ENCODE measurements at places on chromosomes 5 and 9.
A peak's percentile ranks its signal among the peaks of the same experiment; 100 is the strongest.

DNA sequence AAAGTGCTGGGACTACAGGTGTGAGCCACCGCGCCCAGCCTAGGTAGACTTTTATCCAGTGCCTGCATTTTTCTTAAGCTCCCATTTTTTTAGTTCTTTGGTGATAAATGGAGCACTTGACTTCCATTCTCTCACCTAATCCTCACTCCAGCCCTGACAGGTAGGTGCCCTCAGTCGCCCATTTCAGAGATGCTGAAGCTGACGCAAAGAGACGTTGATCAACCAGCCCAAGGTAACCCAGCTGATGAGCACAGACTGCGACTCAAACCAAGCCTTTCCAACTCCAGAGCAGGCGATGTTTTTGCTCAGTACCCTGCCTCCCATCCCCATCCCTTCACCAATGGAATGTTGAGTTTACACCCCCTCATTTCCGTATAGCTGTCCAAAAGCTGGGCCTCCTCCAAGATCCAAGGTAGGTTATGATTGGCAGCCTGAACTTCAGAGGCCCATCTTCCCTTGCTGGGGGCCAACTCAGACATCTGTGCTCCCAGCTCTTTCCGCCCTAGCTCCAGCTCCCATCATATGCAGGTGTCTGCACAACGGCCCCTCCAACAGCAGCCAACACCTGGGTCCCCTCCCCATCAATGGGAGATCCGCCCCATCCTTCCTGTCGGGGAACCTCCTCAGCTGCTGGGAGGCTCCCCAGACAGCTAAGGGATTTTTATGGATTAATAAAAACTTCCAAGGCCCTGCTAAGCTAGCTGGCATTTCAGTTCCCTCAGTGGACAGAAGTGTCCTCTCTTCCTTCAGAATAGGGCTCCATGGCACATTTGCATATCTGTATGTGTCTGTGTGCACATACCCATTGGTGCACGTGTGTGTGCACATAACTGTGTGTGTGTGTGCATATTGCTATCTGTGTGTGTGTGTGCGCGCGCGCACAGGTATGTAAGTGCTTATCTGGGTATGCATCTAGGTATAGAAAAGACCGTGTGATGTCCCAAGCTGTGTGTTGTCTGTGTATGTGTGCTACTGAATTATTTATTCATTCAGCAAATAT lies 39.3 kb upstream of the VDAC1 start:
- DNase-seq = no peak

DNA sequence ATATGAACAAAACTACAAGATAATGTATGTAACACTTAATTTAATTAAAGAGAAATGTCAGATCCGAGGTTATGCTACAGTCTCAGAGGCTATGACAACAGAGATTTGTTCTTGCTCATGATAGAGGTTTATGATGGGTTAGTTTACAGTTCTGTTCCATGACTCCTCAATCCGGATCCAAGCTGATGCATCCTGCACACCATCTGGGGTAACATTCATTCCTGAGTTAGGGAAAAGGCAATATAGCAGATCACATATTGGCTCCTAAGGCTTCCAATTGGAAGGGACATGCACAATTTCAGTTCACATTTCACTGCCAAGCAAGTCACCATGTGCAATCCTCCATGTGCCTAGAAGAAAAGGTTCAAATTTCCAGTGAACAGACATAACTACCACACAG lies 40.4 kb downstream of the ABLIM3 start:
- DNase-seq = no peak

DNA sequence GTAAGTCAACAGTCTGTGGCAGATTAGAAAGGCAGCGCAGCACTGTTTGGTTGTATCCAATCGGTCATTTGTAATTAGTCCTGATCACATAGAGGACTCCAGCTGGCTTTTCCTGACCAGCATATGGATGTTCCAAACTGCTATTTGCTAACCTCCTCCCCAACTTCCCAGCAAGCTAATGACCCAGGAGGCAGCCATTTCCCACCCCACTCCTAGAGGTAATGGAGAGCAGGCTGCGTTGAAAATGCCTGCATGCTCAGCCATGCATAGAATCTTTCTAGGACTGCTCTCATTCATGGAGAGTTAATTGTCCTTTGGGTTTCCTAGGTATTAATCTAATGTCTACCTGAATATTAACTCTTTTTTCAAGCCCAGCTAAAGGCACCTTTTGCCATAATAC lies 850.6 kb upstream of the WWC1 start:
- DNase-seq = no peak

DNA sequence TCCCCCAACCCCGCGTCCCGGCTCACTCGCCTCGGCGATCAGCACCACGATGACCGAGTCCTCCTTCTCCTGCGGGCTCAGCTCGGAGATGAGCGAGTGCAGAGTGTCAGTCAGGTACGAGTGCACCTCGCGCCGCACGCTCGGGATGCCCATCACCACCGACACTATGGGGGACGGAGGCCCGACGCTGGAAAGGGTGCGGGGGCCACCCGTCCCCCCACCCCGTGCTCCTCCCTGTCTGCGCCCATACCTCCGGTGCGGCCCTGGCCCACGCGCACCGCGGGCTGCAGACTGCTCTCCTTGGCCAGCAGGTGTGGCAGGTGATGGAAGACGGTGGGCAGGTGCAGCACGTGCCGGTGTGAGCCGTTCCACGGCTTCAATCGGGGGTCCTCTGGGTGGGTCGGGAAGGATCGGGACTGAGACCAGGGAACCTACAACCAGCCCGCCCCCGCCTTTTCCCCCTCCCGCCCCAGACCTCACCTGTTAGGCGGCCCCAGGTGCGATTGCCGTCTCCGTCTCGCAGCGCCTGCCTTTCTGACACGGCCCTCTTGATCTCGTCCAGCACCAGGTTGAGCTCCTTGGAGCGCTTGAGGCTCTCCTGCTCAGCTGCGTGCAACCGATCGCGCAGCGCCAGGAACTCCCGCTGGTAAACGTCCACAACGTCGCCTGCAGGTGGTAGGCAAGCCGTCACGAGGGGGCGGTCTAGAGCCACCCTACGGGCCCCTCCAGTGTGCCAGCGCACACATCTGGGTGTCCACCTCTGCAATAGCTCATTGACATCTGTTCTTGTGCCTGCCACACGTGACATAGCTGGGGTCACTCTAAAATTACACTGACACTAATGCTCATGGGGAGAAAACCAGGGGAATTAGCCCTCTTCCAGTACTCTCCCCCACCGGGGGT lies 5.1 kb downstream of the MGAT4B start:
- peak; percentile 86 for DNase-seq

GRCh38 chr5:2866662-2867372 lies 115.3 kb upstream of the IRX2 start:
- DNase-seq = no peak

- DNase-seq = no peak
Measured at GRCh38 chr9:122058051-122058450, 35.1 kb downstream of the TTLL11 start.

DNA sequence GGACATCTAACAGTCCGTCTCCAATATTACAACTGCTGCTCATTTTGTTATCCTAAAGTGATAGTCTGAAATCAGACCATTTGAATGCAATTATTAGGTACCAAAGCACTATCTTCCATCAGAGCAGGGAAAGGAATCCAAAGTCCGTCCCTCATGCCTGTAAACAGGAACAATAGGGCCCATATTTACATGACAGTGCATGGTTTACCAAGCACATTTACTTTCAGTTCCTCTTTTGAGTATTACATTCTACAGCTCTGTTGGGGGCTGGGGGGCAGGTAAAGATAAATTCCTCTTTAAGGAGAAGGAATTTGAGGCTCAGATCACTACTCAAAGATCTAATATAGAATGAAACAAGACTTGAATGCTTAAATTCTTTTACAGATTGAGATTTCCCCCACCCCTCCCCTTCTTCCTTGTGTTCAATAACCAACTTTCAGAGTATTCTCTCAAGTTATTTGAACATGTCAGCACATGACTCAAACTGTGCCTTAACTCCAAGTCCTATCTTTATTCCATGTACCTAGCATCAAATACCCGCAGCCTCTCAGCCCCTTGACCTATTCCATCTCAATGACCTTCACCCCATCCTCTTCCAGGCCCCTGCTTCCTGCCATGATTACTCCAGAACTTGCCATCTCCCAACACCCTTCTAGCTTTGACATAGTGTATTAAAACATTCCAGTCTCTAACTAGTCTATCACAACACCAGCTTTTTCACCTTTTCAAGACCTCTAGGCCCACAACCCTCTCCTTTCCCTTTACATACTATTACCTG lies 71.0 kb downstream of the BRINP1 start:
- DNase-seq = no peak

DNA sequence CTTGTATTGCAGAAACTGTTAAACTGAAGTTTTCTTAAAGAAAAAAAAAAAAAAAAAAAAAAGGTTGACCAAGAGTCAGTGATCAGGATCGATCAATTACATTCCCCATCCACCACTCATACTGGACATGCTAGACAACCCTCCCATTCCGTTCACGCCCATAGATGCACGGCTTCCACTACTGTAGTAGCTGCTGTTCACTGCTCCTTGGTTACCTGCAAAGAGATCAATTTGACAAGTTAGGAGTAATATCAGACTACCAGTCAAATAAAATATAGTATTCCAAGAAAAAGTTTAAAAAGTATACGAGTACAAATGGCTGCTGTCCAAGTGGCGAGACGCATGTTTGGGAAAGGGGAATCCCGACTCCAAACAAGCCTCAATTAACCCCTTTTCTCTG lies 8.7 kb downstream of the HNRNPH1 start:
- DNase-seq = no peak

GRCh38 chr5:54445691-54446378 lies 9.7 kb upstream of the HSPB3 start:
- DNase-seq = no peak

- no peak for DNase-seq
Measured at GRCh38 chr9:7912037-7912535, 112.5 kb upstream of the DMAC1 start.

GRCh38 chr9:114117996-114118830 lies 19.1 kb upstream of the KIF12 start:
- no peak for DNase-seq

DNA sequence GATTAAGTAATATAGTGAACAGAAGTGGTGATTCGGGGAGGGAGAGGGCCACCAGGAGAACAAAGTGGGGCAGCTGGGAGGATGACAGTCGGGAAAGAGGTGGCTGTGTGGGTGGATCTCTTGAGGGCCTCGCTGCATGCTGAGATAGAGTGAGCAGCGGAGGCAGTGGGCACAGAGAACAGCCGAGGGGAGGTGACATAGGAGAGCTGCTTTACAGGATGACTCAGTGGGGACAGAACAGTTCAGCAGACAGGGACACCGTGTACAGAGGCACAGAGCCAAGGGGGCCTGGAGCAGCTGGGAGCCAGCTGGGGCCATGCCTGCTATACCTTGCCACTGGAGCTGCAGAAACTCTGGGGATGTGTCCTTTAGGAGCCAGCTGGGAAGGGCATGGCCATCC lies 273.9 kb downstream of the GADD45G start:
- no peak for DNase-seq

DNA sequence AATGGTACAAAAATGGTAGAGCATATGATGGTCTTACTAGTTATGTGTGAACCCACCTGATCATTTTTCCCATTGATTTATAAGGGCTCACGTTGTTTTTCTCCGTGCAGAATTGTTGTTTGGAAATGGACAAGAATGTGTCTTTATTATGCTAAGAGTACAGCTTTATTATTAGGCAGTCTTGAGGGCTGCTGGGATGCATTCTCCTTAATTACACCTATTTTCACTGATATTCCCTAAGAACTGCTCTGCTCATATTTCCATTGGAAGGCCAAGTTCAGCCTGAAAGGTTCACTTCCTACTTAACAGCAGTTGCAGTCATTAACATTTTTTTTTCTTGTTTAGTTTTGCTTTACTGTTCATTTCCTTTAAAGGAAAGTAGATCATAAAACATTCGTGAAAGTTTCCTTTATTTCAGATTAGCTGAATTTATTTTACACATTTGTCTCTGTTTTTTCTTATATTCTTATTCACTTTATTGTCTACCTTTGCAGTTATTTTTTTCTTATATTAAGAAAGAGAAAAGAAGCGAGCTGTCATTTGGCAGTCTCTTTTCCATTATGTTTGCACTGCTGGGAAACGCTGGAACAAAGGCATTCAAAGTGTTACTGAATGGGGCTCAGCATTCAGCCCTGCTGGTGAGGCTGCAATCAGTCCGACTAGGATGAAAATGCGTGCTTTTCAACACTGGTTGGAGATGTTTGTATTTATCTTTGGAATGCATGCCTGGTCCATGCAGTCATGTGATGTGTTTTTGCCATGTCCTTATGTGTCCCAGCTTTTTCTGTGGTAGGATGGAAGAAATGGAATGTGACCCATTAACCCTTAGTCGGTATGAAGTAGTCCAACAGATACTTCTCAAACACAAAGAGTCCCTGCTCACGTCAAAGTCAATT lies 602.7 kb upstream of the ZNF608 start:
- DNase-seq = no peak

- DNase-seq = no peak
Measured at GRCh38 chr5:42555797-42556196, 132.6 kb downstream of the GHR start.

DNA sequence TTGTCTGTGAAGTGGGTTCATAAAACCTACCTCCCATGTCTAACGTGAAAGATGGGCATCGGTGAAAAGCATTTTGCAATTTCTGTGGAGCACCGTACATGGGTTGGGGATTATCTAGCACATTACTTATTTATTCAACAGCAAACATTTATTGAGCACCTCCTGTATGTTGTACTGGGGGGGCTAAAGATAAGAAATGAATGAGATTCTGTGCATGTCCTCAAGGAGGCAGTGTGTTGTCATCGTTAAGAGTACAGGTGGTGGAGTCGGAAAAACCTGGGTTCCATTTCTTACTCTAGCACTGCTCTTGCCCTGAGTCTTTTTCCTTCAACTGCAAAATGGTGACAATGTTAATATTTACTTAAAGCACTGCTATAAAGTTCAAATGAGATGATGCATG lies 30.4 kb upstream of the DENND1A start:
- DNase-seq = no peak

DNA sequence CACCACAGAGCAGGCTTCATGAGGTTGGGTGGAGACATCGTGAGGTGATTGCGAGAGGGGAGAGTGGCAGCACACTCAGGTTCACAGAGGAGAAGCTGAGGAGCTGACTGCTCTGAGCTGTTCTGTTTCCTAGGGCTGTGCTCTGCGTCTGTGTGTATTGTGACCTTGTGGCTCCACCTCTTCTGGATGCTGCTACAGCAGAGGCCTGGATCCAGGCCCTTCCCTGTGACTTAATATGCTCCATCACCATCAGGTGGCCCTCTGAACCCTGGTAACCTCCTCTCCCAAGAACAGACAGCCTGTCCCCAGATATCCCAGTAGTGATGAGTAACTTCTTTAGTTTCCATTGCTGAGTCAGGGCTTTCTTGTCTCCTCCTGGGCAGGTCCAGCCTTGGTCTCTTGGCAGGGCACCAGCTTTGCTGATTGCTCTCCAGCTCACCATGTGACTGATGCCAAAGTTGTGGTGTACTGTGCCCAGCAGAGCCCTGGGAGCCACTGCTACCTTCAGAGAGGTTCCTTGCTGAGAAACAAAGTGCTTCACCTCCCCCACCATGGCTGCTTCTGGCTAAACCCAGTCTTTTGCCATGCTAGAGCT lies 212.8 kb upstream of the CHD1 start:
- DNase-seq = no peak

DNA sequence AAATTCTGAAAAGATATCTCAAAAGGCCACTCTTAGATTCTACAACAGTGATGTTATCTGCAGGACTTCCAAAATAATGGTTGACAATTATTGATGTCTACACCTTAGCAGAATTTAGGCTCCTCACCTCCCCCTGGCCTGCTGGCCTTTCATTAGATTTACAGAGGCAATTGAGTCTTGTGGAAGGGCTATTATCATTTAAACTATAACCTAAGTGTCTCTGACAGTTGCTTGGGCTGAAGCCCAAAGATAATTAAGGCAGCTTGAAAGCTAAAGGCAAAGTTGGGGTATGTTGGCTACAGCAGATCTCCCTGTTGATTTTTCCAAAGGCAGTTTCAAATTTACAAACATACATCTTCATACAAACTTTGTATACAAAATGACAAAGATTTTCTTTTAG lies 912.3 kb downstream of the TAF11L14 start:
- DNase-seq = no peak
